ENCODE measurements at places on chromosomes 6 and 20. TPM values are rescaled to one million over a fixed set of nuclear protein-coding genes. Genes with fewer than 3 reads are reported as not detected.

Gene CRYBG1
- 2.2 TPM for total RNA-seq

DNA sequence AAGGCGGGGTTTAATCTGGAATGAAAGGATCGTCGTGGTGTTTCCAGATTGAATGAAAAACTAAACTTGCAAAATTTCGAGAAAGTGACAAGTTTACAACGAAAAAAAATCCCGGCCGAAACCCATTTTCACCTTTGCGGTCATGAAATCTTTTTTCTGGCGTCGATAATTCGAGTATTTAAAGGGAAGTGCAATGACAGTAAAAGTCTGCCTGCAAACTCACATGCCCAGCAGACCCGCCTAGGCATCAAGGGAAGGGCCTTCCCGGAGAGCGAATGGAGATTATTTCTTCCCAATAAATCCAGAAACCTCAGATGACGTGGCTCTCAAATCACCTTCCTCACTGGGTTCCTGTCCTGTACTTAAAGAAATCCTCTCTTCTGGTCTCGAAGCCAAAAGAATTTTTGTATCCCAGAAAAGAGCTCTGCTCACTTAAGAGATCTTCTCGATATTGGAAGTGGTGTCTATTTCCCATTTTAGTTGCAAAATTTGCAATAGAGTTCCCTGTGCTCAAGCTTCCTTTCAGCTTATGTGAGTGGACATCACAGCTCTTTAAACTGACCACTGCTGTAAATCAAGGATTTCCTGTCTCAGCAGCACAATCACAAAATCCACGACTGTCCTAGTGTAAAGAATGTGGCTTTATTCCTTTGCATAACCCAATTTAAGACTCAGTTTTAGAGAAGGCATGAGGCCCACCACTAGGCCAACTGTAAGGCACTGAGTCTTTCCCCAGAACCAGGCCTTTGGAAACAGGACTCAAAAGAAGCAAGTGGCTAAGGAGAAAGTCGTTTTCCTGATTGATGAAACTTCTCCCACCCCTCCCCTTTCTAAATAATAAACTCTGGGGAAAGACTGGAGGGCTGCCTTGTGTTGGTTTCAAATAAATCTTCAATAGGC, 3.9 kb downstream of the OLIG3 start:
- DNase-seq = no peak

Gene OR2J2
- not detected for total RNA-seq

Gene SLC22A2
- total RNA-seq = not detected

Measured in myocyte (in vitro differentiated cells).